ENCODE measurements at places on chromosomes 3 and 15.

- DNase-seq: no peak
Observed at GRCh38 chr15:52318729-52319500, 23.3 kb upstream of the MYO5C start.

DNA sequence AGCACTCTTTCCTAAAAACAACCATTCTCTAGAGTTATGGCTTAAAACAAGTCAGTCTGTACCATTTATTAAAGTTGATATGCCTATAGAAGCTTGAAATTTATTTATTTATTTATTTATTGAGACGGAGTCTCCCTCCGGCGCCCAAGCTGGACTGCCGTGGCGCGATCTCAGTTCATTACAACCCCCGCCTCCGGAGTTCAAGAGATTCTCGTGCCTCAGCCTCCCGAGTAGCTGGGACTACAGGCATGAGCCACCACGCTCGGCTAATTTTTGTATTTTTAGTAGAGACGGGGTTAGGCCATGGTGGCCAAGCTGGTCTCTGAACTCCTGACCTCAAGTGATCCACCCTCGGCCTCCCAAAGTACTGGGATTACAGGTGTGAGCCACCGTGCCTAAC is 1.5 kb upstream of the TTC14 start:
- DNase-seq: no peak

DNA sequence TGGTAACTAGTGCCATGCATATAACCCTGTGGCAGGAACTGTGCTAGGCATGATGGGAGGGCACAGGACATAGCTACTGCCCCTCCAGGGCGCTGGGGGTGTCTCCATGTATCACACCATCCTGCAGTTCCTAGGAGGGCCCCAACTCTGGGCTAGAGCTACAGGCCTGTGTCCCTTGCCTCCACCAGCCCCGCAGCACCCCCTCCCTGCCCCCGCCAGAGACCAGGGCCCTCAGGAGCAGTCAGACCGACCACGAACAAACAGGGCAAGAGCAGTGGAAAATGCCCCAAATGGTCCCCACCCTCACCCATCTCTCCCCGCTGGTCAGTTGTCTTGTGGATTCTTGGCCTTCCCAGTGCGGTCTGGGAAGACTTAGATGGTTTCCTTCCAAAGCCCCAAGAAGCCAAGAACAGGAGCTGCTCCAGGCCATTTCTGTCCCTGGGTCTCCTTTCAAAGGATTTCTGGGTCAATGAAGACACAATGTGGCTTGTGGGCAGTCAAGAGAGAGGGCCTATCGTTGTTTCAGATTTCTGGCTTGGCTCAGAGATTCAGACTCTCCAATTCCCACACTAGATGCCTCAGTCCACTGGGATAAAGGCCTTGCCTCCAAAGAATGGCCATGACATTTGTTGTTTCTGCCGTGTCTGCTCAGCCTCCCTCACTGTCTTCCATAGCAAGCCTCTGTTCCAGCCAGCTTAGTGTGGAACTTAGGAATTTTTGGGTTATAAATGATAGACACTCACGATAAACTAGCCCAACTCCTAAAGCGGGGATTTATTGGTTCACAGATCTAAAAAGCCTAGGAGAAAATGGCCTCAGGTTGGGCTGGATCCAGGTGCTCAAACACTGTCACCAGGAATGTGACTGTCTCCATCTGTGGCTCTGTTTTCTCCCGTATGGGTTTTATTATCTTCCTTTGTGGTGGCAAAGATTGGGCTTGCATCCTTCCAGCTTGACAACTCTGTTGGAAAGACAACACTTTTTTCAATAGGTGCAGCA is 80.6 kb downstream of the LSM3 start:
- DNase-seq: no peak

DNA sequence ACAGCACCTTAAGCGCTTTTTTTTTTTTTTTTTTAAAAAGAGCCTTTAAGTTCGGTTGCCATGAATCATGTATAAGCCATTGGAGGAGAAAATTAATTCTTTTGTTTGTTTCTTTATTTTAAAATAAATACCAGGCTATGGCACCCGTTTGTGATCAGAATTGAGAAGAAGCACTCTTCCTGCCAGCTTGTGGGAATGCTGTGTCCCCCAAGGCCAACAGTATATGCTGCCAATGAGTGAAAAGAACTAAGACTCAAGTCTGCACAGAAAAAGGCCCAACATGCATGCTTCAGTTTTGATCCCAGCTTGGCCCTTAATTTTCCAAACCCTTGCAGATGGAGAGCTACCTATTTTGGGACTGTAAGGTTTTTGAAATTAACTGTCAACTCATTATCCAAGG is 90.5 kb downstream of the LRRC3B start:
- DNase-seq: no peak

GRCh38 chr3:17372362-17373210 is 369.8 kb downstream of the TBC1D5 start:
- DNase-seq: no peak

- no peak for DNase-seq
Observed at GRCh38 chr15:37080261-37080921, 20.0 kb downstream of the MEIS2 start.

DNA sequence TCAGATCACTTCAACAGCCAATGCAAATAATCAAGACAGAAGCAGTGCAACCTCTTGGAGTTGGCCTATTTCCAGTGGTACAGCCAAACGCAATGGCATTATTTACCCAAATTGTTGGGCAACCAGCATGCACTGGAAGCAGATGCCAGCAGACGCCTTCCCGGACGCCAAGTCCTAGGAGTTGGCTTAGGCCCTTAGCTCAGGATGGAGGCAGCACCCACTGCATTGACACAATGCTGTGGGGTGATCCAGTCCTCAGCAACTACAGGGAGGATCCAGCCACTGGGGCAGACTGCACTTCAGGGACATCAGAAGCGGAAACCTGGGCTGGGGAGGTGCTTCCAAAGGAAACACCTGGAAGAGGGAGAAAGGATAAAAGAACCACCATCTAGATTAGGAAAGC is 290.4 kb downstream of the FAM43A start:
- no peak for DNase-seq

- DNase-seq: no peak
Observed at GRCh38 chr3:4773583-4773982, 205.7 kb upstream of the BHLHE40 start.

DNA sequence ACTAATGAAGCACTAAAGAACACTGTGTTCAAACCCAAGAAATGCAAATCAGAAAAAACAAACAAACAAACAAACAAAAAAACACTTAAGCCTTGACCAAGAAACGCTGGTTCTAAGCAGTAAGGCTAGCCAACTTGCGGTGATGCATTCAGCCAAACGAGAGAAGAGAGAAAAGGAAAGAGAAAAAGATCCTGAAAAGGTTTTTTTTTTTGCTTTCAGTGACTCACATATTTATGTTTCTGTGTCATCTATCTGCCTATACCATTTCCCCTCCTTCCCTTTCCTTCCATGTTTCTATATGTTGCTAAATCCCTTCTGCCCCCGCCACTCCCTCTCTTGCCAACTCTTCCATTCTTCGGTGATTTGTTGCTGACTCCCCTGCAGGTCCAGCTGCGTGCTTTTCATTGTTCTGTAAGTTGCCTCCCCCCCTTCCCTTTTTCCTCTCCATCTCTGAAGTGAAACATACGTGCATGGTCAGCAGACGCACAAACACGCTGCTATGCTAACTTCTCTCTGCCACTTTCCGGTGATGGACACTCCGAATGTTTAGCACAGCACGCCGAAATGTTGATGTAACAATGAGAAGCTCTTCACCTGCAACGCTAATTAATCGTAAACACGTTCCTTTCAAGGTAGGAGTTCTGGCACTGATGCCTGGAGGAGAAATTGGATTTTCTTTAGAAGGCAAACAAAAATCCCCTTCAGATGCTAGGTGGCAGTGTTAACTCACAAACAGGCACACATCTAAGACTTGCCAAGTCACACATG is 154.4 kb downstream of the TUSC7 start:
- DNase-seq: no peak

GRCh38 chr15:62219799-62220198 is 54.7 kb upstream of the C2CD4B start:
- no peak for DNase-seq

DNA sequence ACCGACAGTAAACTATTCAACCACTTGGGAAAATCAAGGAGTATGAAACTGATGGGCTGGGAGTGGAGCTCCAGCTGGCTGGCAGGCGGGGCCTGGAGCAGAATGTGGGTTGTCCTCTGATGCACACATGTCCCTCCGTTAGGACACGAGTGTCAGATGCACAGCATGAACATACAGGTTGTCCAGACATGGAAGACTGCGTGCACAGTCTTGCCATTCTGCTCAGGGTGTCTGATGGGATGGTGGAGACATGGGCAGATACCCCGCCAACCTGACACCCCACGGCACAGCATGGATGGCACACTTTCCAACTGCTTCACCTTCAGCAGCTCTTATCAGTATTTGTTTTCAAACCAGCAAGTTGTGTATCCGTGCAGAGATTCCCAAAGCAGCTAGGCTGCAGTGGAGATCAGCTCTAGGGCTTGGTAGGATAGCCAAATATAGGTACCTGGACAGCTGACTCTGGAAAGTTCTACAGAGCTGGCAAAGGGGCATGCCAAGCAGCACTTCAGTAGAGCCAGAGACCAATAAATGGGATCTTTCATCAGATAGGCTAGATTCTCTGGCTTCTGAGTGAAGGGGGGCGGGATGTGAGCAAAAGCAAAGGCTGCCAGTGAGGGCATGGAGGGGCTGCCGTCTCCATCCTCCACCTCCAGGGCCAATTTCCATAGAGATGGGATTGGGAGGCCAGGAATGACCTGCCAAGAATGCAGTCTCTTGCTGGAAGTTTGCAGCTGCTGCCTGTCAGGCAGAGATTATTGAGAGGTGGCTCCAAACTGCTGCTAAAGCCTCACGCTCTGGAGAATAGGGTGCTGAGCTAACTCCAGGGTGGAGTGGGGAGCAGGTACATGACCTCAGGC is 47.2 kb upstream of the KY start:
- DNase-seq: no peak

DNA sequence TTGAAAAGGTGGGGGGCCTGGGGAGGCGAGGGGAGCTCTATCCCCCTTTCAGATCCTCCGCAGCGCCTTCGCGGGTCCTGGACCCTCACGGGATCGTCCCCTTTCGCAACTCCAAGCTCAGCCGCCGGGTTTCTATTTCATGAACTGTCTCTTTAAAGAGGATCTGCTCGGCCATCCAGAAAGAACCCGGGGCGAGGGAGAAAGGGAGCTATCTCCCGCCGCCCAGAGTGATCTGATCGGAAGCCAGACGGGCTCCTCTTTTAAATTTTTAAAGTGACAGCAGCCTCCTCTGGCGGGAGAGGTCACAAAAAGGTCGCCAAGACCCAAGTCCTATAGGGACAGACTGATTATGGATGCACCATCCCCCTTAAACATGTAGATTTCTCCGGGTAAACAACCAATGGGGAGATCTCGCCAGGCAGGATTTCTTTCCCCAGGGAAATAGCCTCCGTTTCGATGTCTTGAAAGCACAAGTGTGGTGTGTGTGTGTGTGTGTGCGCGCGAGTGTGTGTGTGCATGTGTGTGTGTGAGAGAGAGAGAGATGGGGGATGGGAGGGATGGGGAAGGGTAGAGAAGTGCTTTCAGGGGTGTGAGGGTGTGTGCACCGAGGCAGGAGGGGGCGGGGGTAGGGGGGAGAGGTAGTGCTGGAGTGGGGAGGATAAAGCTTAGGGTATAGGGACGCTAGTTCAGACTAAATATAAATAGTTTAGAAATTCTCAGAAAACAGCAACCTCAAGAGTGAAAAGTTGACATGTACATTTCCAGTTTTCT is 516.1 kb downstream of the MECOM start:
- DNase-seq: no peak

- DNase-seq: no peak
Observed at GRCh38 chr3:35522450-35522849, 116.9 kb upstream of the ARPP21 start.

- no peak for DNase-seq
Observed at GRCh38 chr15:42456531-42456930, 34.4 kb downstream of the ZNF106 start.

DNA sequence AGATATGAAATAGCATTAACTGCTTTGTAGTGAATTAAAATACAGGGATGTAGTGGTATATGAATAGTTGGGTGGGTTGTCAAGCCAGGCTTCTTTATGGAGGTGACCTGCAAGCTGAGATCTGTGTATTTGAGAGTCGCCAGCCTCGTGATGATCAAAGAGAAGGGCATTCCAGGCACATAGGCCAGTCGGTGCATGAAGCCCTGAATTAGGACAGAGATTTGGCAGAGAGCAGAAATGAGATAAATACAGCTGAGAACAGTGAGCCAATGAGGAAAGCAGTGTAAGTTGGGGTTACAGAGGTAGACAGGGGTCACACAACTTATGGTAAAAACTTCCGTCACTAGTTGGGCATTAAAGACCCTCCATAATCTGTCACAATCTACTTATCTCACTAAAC is 641.9 kb downstream of the OTOL1 start:
- DNase-seq: no peak

- DNase-seq: no peak
Observed at GRCh38 chr15:41161736-41162135, 45.7 kb upstream of the INO80 start.

DNA sequence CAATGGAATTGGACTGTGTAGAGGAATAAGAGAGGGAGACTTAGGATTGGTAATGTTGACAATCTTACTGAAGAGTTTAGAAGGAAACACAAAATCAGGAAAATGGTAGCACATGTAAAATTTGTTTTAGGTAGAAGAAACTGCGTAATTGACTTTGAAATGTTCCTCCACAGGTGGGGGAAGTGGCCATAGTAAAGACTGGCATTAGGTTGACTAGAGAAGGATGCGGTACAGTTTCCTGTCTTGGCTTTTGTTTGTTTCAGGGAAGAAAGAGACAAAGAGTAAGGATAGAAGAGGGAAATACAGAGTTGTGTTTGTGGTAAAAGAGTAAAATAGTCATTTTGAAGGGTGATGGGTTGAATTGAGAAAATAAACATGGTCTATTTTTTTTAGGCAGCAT is 253.6 kb upstream of the ZNF717 start:
- DNase-seq: no peak

GRCh38 chr3:173055228-173055933 is 85.7 kb downstream of the SPATA16 start:
- DNase-seq: no peak

DNA sequence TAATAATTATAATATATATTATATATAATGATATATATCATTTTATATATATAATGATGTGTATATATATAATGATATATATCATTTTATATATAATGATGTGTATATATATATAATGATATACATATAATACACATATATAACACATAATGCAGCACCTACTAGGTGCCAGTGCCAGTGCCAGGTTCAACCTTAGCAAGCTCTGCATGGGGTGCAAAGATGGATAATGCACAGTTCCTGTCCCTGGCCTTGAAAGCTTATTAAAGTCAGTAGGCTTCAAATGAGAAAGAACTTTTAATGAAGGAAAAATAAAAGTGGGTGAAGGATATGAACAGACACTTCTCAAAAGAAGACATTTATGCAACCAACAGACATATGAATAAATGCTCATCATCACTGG is 192.7 kb upstream of the SLC2A2 start:
- no peak for DNase-seq

GRCh38 chr15:84946772-84947489 is 34.7 kb upstream of the PDE8A start:
- DNase-seq: no peak

Measured in activated CD4-positive, alpha-beta T cell treated with anti-CD3 and anti-CD28 coated beads for 1 hour (primary cell).